NCI-H2171 (cell line): ENCODE measurements at places on chromosomes 5 and 9.
A peak's percentile ranks its signal among the peaks of the same experiment; 100 is the strongest.

GRCh38 chr5:121053055-121053985 lies 589.2 kb downstream of the PRR16 start:
- DNase-seq: no peak

DNA sequence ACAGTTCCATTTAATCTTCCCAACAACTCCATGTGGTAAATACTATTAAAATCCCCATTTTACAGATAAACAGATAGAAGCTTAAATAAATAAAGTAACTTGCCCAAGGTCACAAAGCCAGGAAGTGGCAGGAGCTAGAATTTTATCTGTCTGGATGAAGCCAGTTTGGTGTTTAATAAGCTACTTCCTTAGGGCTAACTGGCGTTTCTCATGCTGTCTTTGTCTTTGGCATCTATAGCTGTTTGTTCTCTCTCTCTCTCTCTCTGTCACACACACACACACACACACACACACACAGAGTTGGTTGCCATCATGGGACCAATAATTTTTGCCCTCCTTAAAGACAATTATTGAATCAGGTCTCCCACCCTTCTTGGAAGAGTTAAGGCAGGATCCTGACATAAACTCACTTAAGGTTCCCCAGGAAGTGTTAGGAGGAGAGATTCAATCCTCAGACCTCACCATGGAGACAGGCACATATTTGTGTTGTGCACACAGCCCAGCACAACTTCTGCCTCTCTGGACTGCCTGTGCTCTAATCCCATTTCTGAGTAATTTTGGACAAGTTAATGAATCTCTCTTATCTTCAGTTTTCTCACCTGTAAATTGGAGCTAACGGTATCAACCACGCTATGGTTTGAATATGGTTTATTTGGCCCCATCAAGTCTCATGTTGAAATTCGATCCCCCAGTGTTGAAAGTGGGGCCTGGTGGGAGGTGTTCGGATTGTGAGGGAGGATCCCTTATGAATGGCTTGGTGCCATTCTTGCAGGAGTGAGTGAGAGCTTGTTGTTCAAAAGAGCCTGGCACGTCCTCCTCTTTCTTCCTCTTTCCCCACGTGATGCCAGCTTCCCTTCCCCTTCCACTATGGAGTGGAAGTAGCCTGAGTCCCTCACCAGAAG lies 8.3 kb upstream of the ADRA1B start:
- DNase-seq: no peak

- DNase-seq: no peak
Measured at GRCh38 chr5:143172739-143173138, 230.7 kb downstream of the NR3C1 start.

DNA sequence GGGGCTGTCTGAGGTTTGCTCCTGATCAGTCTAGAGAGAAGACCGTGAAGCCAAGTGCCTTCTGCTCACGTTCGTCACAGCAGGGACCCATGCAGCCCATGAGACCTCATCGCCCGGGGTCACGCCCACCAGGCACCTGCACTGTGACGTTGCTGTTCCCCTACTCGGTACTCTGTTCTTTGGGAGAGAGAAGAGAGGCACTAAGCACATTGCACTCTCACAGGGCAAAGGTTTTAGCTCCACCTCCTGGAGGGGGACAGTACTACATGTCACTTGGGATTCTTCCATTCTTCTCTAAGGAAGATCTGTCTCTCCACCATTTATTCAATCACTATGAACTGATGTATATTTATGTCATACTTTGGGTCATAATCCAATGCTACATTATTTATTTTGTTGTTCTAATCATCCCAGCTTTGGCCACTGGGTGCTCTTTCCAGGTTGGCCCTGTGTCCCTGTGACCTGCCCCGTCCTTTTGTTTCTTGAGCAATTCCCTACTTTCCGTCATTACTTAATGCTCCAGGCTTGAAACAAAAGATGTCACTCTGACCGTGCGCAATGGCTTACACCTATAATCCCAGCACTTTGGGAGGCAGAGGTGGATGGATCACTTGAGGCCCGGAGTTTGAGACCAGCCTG lies 31.4 kb upstream of the BRD3 start:
- peak; percentile 19 for DNase-seq

DNA sequence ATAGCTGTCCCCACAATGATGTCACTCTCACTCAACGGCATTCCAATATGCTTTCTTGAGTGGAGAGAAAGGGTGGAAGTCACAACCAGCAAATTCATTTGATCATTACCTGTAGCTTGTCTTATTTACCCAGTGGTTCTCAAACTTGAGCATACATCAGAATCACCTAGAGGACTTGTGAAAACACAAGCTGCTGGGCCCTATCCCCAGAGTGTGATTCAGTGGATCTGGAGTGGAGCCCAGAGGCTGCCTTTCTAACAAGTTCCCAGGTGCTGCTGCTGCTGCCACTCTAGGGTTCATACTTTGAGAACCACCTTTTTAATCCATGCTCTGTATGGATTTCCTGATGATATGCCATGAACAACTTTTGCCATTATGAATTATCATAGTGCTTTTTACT lies 94.7 kb downstream of the KLHL3 start:
- DNase-seq: no peak

GRCh38 chr9:134163371-134164196 lies 780 bp downstream of the RNU6ATAC start:
- DNase-seq: no peak

- DNase-seq: no peak
Measured at GRCh38 chr5:115600766-115601165, 1.5 kb downstream of the TICAM2 start.
